ENCODE measurements at places on chromosomes 2 and 18.

DNA sequence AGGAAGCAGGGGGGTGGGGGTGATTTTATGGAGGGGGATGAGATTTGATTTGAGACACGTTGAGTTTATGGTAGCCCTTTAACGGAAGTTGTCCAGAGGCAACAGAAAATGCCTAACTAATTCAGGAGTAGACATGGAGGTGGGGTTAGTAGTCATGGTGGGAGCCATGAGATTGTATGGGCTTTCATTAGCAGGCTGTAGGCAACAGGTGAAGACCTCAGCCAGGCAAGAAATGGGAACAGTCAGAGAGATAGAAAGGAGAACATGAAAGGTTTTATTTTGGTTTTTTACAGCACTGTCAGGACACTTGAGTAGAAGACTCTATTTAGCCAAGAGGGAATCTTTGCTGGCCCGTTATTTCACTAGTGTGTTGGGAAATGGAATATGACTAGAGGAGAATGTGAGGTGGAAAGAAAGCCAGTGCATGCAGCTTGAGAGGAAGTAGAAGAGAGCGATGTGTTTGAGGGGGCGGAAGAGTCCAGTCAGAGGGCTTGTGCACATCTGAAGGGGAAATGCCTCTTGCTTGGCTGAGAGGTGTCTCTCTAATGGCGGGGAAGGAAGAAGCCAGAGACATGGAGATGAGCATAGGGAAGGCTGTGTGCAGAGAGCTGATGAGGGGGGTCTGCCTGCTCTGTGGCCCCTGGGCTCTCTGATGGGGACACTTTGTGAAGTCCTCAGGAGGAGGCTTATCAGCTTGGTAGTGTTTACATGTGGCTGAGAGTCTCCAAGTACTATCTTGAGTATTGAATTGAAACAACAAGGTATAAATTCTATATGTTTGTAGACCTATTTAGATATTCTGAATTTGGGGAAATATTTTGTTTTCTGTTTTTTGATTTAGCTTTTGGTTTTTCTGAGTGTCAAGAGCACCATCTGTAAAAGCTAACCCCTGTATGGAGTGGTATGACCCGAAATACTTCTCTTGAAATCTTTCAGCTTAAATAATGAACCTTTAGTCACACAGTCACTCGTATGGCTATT lies 66.9 kb upstream of the ITM2C start:
- DNase-seq: no peak

- DNase-seq: no peak
These were observed 38.9 kb downstream of the CCNT2 start for GRCh38 chr2:134957477-134957876.

GRCh38 chr2:120912101-120912985 lies 176.7 kb downstream of the GLI2 start:
- DNase-seq: no peak

DNA sequence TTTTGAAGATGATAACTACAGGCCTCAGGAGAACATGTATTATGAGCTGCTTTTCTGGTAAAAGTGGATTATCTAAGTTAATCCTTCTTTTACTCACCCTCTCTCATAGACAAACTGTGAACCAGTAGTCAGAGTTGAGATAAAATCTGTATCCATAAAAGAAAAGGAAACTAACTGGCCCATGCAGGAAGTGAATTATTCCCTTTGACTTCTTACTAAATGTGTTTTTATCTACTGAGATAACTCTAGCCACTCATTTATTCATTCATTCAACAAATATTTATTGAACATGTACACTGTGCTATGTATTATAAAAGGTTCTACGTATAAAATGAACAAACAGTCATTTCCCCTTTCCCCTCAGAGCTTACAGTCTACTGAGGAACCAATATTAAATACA lies 10.0 kb downstream of the WDR35 start:
- DNase-seq: no peak

DNA sequence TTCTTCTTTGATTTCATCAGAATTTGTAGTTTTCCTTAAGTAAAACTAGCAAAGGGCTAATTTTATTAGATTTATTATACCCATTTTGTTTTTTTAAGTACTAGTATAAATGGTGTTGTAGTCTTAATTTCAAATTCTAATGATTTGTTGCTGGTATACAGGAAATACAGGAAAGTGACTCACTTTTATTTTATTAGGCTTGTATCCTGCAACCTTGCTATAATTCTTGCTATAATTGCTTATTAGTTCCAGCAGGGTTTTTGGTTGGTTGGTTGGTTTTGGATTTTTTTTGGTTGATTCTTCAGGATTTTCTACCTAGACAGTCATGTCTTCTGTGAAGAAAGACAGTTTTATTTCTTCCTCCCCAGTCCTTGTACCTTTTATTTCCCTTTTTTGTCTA lies 110.6 kb upstream of the IL1R2 start:
- DNase-seq: no peak

DNA sequence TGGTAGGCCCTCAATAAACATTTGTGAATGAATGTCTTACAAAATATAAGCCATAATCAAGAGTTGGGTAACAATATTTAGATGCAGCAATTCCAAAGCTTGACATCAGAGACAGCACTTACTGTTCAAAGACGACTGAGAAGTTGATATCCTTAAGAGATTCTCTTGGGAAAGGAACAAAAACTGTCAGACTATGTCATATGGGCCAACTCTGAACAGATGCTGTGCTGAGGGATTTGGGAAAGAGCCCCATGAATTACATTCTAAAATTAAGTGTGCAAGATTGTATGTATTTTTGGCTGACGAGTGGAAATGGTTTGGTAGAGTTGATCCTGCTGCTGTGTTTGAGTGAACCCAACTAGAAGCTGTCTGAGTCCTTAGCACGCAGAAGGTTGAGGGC lies 250.7 kb upstream of the LINC00305 start:
- no peak for DNase-seq

DNA sequence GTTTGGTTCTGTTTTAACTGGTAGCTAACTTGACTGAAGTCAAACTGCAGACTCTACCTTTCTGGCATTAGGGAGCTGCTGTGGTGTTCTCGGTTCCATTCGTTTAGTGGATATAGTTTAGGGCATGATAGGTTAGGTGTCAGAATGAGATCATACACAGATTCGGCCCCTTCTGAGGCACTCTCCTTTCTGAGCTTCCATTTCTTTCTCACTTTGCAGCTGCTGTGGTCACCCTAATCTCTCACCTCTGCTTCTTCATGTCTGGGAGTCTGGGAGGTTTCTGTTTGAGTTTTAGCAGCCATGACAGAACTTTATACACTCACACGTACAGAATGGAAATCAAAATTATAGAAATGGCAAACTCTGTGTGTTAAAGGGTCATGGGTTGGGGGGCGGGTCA lies 122.8 kb downstream of the ATP9B start:
- no peak for DNase-seq

GRCh38 chr18:39960550-39960949 lies 1994.5 kb upstream of the PIK3C3 start:
- no peak for DNase-seq

- DNase-seq: no peak
These were observed 8.9 kb upstream of the LTBP1 start for GRCh38 chr2:32937602-32938448.

Data from CD4-positive, alpha-beta T cell (primary cell).